ENCODE measurements at places on chromosomes 6 and 20.

GRCh38 chr6:149899486-149899885 lies 1.6 kb upstream of the RAET1E start:
- DNase-seq, result no peak

DNA sequence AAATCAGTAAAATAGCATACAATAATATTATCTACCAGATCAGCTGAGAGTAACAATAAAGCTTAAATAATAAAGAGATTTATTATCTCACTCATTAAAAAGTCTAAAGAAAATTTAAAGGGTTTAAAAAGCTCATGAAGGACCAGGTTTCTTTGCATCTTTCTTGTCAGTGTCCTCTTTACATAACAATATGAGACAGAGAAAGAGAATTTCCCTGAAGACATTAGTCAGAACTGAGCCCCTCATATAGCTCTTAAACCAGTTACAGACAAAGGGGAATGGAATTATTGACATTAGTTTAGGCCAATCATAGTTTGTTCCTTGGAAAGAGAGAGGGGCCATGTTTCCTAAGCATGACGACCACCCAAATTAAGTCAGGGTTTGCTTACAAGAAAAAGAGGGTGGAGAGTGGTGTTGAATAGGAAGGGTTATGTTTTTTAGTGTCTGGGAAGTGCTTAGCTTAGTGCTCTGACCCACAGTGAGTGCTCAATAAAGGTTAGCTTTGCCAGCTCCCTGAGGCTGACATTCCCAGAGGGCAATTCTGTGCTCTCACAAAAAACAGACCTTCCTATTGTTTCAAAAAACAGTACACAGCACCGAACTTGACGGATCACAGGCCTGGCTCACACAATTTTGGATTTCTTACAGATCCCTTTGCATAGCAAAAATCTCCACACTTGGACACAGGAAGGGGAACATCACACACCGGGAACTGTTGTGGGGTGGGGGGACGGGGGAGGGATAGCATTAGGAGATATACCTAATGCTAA lies 3.6 kb upstream of the PLCB1 start:
- DNase-seq, result no peak

- no peak for DNase-seq
Observed at GRCh38 chr6:53111865-53112264, 36.8 kb downstream of the GCM1 start.

DNA sequence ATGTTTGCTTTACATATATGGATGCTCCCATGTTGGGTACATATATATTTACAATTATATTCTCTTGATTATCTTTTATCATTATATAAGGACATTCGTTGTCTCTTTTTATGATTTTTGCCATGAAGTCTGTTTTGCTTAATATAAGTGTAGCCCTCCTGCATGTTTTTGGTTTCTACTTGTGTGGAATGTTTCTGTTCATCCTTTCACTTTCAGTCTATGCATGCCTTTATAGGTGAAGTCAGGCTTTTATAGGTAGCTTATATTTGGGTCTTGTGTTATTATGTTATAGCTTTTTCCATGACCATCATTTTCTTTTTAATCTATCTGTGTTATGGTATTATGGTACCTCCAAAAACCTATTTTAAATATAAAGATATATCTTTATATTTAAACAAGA lies 612.5 kb upstream of the HS3ST5 start:
- DNase-seq, result no peak

GRCh38 chr6:51514748-51515402 lies 572.5 kb downstream of the PKHD1 start:
- DNase-seq, result no peak

- no peak for DNase-seq
Observed at GRCh38 chr20:34703061-34703423, 1.1 kb upstream of the TP53INP2 start.

DNA sequence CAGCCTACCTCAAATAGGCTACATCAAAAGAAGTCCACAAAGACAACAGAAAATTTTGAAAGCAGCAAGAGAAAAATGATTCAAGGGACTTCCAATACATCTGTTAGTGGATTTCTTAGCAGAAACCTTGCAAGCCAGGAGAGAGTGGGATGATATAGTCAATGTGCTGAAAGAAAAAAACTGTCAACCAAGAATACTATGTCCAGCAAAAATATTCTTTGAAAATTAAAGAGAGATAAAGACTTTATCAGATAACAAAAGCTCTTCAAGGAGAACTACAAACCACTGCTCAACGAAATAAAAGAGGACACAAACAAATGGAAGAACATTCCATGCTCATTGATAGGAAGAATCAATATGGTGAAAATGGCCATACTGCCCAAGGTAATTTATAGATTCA lies 34.0 kb downstream of the MCHR2 start:
- DNase-seq, result no peak

- DNase-seq, result peak; percentile 54
Observed at GRCh38 chr6:6683969-6684833, 95.7 kb downstream of the LY86 start.

DNA sequence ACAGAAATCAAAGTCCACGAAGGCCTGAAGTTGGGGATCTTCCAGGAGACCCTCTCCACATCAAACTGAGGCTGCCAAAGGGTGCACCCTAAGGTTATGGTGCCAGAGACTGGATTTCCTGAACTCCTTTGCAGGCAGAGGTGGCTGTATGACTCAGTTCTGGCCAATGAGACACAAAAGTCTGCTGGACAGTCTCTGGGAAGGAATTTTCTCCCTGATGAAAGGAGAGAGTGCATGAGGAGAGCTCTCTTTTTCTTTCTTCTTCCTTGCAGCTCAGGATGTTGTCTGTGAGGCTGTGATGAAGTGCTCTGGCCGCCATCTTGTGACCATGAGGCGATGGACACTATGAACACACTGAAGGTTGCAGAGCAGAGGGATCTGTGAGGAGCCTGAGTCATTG lies 85.2 kb downstream of the MDGA1 start:
- DNase-seq, result no peak

All from GM12891 (cell line).